ENCODE measurements at places on chromosomes 6 and 20.
A peak's percentile ranks its signal among the peaks of the same experiment; 100 is the strongest.

GRCh38 chr6:29494131-29494530, 6.4 kb upstream of the MAS1L start:
- DNase-seq: no peak

DNA sequence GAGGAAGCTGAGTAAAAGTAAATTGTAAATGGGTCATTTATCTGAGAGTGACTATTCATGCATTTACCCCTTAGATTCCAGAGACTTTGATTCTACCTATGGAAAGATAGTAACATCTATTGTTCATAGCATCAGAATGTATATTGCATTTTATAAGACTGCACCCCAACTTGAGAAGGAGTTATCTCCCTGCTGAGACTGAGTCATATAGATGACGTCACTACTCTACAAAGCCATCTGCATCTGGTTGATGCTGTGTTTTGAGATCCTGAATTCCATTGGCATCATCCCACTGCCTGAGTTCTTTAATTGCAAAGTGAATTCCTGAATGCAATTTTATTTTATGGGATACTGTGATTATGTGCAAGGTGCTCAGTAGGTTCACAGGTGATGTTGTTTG, 444.0 kb upstream of the SLC35B3 start:
- DNase-seq: no peak

DNA sequence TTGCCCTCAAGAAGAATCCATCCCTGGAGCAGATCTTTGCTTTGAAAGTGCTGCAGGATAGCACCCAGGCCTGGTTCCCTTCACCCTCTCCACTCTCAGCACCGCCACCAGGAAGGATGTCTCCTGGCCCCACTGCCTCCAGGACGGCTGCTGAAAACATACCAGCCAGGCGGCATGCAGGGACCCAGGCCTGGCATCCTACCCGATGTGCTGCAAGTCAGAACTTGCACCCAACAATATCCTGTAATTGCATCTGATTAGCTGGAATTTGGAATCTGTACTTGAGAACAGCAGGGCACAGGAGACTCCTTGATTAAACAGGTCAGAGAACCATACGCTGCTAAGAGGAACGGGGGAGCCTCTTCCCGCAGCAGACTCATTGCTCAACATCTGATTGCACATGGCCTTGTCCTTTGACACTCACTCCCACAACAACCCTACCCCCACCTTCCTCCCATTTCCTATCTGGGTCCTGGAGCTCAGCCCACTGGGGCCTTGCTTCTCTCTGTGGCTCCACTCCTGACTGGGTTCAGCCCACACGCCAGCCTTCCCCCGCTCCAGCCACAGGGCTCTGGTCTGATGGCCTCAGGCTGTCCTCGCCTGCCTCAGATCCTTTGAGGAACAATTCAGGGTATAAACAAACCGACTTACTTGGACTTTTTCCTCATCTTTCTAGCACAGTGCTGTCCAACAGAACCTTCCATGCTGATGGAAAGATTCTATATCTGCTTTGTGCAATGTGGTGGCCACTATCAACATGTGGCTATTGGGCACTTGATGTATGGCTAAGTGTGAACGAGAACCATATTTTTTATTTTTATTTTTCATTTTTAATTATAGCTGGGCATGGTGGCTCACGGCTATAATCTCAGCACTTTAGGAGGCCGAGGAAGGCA, 78.0 kb downstream of the FGD2 start:
- no peak for DNase-seq

DNA sequence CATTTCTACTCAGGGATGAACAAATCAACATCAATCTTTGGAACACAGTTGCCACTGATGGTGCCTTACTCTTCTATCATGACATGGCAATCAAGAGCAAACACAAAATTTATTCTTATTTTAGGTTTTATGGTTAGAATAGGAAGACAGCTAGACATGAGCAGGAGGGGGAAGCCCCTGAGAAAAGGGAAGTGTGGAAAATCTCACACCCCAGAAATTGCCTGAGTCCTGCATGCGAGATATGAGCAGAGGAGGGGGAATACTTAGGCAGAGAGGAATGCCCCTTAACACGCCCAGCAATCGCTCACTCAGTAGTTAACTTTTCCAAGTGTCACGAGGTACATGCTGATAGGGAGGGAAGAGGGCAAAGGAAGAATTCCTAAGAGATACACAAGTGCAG, 79.3 kb downstream of the PLG start:
- no peak for DNase-seq

GRCh38 chr20:34956751-34957472, 1.2 kb downstream of the MYH7B start:
- DNase-seq: no peak

GRCh38 chr6:42616716-42617115, 52.9 kb downstream of the UBR2 start:
- no peak for DNase-seq

- no peak for DNase-seq
These were observed 95.9 kb downstream of the CDKAL1 start for GRCh38 chr6:20630136-20630535.

DNA sequence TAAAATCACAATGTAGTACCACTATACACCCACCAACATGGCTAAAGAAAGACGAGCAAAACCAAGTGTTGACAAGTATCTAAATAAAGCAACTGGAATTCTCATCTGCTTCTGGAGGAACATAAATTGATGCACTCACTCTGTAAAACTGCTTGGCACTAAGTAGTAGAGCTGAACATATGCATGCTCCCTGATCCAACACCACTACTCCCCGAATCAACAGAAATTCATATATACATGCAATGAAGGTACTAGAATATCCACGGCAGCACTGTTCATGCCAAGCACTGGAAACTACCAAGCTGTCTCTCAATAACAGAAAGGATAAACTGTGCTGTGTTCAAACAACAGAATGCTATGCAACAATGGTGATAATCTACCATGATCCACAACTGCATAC, 219.5 kb upstream of the RIN2 start:
- DNase-seq: no peak

DNA sequence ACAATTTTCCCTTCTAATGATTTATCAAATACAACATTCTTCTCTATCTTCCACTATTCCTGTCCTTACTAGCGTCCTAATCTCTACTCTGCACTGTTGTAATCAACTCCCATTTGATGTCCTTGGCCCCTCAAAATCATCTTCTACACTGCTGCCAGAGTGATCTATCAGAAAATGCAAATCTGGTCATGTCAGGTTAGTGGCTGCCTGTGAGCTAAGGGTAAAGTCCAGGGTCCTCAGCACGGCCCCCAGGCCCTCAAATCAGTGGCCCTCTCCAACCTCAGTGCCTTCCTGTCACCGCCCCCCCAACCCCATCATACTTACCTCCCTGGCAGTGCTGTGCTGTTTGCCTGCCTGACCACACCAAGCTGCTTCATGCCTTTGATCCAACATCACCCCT, 3.8 kb downstream of the LYRM4 start:
- DNase-seq: no peak

GRCh38 chr6:137800762-137801161, 66.3 kb upstream of the TNFAIP3 start:
- DNase-seq: no peak

GRCh38 chr6:17439243-17439993, 46.0 kb downstream of the CAP2 start:
- no peak for DNase-seq

DNA sequence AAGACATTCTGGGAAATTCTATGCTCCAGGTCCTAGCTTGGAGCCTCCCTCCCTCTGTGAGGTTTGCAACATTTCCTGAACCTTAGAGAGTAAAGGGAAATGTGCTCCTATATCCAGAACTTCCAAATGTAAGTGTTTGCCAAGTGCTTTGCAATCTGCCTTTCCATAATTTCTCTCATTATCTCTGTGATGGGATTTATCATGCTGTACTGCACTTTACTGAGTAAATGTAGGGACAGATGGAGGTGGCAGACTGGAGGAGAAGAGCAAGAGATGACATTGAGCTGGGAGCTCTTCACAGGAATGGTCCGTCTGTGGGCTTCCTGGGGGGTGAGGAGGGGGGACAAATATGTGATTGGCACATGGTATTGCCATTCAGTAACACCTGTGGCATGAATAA, 184.3 kb downstream of the SOX4 start:
- DNase-seq: no peak

DNA sequence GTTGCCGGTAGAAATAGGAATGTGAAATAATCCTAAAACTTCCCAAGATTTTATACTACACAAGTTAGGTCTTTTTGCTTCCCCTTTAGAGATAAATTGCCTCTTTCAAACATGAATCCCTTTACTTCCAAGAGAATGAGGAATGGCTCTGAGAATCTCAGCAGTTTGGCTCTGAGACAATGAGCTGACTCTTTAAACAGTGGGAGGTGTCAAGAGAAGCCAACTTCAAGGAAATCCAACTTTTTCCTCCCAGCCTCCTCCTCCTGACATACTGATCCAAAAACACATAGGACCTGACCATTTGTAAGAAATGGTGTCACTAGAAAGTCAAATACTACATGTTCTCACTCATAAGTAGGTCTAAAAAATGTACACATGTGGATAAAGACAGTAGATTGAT, 154.2 kb downstream of the ALDH8A1 start:
- no peak for DNase-seq

DNA sequence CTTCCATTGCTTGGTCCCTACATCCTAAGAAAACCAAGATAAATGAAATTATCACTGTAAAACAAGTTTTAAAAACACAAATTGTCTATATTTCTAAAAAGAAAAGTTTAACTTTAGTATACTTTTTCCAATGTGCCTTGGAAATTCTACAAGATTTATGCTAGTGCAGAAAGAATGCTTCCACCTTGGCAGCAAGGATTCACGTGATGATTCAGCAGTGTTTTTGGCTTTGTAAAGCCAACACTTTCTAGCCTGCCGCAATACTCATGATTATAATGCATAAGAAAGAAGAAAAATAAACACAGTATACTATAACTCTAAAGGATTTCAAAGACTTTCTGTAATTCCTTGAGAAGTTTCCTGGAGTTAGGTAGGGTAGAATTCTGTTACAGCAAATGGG, 442.7 kb downstream of the TENT5A start:
- DNase-seq: no peak

- DNase-seq: no peak
These were observed 120.5 kb downstream of the MAP3K7 start for GRCh38 chr6:90466154-90466940.

- no peak for DNase-seq
These were observed 134.6 kb downstream of the SOBP start for GRCh38 chr6:107624541-107624940.

- DNase-seq: peak; percentile 46
These were observed 303.5 kb upstream of the RNF24 start for GRCh38 chr20:4318891-4319290.

DNA sequence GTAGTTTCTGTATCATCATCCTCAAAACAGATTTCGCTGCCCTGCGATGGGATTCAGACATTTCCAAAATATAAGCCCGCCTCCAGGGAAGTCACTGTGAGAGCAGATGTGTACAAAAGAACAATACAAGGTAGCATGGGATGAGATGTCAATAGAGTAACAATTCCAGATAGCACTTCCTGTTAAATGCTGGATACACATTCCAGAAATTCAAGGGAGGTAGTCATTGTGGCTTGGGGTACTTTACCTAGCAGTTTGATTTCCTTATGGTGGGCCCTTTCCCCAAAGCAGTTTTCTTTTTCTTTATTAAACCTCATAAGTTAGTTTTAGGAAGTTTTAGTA, 2.5 kb downstream of the RNF217 start:
- no peak for DNase-seq

DNA sequence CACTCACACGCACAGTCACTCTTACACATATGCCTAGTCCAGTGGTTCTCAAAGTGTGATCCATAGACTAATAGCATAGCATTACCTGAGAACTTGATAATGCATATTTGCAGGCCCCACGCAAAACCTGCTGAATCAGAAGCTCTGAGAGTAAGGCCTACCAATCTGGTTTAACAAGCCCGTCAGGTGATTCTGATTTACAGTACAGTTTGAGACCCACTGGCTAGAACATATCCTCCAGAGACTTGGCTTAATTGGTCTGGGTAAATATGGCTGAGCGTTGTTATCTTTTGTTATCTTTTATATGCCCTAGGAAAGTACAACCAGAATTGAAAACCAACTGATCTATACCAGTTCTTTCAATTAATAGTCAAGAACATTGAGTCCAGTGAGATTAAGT, 9.6 kb downstream of the TSPYL4 start:
- DNase-seq: no peak

- DNase-seq: no peak
These were observed 656.1 kb downstream of the COL12A1 start for GRCh38 chr6:74549746-74550145.
